ENCODE measurements at places on chromosomes 12 and 14. TPM values are rescaled to one million over a fixed set of nuclear protein-coding genes. Genes with fewer than 3 reads are reported as not detected.
A peak's percentile ranks its signal among the peaks of the same experiment; 100 is the strongest.

GRCh38 chr12:87529413-87529812 is 499.8 kb downstream of the C12orf50 start:
- no peak for DNase-seq

DNA sequence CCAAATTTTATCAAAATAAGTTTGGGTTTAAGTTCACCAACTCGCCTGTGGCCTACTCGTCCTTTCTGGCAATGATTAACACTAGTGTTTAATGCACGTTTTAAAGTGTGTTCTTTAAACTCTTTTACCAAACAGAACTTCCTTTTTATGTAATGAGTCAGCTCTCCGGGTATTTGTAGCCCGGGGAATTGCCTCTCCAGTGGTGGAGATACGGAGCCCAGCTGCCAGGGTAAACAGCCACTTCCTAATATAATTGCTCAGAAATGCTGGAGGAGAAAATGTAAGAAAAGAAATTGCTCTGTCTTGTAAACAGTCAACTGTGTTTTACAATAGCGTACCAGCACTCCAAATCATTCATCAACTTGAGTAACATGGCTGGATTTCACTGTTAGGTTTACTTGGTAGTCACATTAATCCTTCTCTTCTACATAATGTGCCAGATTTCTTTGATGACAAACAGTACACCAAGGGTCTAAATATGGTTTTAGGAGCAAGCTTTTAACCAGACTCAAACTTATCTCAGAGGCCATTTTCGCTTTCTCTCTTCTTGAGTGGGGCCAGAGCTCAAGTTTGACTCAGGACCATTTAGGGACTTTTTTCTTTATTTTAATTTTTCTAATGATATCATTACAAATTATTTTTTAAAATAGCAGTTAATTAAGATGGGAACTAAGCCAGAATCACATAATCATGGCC is 101.2 kb upstream of the SLC38A2 start:
- DNase-seq = peak; percentile 83

DNA sequence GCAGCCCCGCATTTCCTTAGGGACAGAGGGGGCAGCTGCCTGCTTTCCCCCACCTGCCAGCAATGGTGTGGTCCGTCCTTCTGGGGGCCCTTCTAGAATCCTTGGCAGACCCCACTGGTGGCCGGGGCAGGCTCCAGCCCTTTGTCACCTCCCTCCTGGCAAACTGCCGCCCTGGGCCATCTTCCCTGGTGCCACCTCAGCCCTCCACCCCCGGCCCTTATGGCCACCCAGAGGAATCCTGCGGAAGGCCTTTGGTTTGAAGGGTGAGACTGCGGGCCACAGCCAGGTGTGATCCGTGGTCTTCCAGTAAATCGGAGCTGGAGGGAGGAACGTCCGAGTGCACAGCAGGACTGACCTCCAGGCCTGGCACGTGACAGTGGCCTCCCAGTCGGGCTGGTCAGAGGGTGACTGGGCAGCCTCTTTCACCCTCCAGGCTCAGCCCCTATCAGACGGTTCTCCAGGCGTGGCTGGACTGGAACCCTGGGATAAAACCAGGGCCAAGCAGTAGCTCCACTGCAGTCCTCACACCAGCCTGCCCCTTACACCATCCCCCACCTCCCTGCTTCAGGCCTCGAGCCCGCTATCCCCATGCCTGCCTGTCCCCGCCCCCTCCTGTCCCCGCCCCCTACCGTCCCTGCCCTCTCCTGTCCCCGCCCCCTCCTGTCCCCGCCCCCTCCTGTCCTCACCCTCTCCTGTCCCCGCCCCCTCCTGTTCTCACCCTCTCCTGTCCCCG is 12.4 kb downstream of the FBRSL1 start:
- DNase-seq = no peak

GRCh38 chr12:31973818-31974217 is 14.6 kb downstream of the RESF1 start:
- DNase-seq = no peak

DNA sequence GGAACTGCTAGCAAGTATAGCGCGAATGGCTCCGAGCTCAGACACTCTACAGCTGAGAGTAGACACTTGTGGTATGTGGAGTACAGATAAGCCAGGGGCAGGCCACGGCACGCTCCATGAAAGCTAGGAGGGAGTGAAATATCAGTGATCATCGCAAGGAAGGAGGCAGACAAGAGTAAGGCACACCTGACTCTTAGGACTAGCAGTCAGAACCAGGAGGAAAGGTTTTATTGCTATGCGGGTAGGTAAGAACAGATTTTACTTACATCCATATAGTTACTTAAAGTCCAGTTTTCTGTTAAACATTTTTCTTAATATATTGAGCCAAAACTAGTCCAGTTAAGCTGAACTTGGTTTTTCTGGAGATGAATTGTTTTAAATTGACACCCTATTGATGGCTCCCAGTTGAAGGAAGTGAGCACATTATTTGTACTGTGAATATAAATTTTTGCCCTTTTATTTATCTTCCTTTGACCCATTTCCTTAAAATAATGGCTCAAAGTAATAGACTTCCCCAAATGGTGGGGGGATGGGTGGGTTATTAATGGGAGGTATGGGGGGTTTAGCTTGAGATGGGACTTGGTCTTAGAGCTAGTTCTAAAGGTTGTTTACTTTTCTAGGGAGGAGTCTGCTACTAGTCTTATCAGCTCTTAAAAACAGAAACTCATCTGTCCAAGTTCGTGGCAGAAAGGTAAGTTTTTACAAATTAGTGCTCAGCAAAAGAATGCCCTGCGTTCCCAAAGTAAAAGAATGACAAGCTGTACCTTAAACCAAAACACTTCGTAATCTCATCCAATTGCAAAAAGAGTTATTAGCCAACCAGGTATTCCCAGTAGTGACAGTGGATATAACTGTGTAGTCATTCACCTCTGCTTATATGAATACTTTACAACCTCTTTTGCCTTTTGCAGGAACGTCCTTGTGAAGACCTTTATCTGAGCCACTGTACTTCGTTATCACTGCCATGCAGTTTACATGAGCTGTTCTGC is 5.8 kb downstream of the HNRNPA1 start:
- no peak for DNase-seq

GRCh38 chr14:89469210-89470198 is 52.5 kb upstream of the FOXN3 start:
- DNase-seq = no peak

CAPS2 gene
- total RNA-seq = 5.9 TPM

DNA sequence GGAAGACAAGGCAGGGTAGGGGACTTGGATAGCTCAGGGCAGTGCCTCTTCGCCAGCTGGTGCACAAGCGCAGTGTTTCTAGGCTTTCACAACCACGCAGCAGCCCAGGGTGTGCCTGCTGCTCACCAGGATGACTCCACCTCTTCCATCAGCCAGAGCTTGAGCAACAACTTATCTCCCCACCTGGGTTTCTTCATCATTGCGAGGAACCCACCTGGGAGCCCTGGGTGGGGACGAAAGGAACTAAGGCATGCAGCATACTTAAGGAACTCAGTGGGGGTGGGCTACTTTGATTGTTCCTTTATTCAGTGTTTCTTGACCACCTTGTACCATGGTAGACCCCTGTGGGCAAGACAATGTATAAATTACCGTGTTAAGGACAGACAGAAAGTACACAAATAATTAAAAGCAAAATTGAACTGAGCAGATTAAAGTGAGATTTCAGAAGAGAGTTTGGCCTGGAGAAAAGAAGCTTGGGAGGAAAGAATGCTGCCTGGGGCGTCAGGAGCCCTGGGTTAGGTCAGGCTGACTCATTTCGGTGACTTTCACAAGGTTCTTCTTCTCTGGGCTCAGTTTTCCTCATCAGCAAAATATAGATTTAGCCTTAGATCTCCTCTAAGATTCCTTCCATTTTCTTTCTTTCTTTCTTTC is 22.9 kb downstream of the KRT18 start:
- DNase-seq = peak; percentile 70

DNA sequence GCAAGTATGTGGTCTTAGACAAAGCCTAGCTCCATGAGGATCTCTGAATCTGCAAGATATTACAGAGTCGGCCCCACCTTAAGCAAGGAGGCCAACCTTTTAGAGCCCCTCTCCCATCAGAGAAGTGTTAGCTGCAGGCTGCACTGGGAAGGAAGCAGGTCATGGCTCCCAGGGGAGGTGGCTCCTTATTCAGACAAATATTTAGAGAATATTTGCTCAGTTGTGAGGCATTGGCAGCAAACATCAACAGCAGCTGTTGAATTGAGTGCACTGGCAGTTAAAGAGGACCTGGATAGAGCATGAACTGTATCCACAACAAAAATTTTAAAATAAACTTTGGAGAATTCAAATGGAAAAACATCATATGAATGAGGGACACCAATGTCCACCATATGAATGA is 44.7 kb downstream of the FSCB start:
- no peak for DNase-seq

DNA sequence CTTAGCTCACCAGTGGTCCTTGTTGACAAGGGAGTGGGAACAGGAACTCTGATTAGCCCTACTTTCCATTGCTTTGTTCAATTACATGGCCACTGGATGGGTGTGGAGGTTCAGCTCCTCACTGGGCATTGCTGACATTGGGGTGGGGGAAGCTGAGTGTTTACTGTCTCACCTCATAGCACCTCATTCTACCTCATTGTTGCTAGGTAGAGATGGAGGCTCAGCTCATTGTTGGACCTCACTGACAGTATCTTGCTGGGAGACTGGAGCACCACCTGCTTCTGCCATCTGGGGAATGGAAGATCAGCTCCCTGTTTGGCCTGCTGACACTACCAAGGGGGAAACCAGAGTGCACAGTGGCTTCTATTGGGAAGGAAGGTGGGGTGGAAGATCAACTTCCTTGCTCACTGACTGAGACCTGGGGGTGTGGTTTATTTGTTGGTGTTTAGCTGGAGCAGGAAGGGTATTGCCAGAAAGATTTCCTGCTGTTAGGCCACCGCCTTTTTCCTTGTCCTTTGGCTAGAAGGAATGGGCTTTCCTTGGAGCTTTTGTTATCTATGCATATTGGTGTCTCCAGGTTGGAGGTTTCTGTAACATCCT is 1.3 kb upstream of the OR4E2 start:
- DNase-seq = peak; percentile 44

NTS gene
- total RNA-seq = 0.31 TPM

PTGR2 gene
- 14.7 TPM for total RNA-seq

DNA sequence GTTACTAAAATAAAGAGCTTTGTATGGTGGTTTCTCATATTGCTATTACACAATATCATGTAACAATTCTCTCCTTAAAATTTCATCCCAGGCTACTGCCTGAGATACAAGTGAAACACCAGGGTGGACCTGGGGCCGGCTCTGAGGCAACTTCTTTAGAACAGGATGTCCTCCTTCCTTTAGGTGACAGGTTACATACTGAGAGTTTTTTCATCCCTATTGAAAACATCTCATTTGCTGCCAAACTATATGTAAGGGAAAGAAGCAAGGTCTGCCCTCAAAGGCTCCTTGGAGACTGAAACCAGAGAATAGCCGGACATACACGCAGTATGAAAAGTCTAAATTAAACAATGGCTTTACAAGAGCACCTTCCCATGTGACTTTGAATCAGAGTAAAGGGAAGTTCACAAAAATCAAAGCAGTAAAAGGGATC is 139.9 kb downstream of the DUSP6 start:
- DNase-seq = peak; percentile 31

DNA sequence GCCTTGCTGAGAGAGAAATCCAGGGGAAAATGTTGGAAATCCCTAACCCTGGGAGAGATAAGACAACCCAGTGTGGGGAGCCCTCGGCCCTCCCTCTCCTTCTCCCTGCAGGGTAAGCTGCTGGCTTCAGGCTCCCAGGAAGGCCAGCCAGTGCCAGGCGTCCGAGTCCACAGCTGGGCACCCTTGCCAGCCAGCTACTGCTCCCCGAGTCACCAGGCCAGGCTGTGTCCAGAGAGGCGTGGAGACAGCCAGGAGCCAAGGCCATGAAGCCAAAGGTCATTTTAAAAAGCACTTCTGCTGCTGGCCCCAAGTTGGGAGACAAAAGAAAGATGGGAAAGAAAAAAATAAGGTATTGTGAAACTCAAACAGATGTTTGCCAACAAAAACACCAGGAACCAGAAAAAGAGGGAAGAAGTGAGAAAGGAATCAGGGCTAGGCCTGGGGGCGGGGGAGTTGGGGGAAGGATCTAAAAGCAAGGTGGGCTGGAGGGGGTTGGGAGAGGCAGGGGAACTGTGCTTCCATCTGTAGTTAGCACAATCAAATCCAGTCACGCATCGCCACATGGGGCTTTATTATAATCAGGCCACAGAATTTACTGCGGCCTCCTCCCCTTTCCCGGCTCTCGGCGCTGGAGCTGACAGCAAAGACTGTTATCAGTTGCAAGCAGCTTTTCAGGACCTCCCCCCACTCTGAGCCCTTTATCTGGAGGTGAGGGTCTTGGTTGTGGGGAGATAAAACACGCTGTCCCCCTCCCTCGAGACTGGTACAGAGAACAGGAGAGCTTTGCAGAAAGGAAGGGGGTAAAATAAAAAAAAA is 33.5 kb downstream of the RBM19 start:
- no peak for DNase-seq

GRCh38 chr12:28144532-28144931 is 45.7 kb upstream of the CCDC91 start:
- no peak for DNase-seq

KRT72 gene
- not detected for total RNA-seq

ST8SIA1 gene
- 1.0 TPM for total RNA-seq

DNA sequence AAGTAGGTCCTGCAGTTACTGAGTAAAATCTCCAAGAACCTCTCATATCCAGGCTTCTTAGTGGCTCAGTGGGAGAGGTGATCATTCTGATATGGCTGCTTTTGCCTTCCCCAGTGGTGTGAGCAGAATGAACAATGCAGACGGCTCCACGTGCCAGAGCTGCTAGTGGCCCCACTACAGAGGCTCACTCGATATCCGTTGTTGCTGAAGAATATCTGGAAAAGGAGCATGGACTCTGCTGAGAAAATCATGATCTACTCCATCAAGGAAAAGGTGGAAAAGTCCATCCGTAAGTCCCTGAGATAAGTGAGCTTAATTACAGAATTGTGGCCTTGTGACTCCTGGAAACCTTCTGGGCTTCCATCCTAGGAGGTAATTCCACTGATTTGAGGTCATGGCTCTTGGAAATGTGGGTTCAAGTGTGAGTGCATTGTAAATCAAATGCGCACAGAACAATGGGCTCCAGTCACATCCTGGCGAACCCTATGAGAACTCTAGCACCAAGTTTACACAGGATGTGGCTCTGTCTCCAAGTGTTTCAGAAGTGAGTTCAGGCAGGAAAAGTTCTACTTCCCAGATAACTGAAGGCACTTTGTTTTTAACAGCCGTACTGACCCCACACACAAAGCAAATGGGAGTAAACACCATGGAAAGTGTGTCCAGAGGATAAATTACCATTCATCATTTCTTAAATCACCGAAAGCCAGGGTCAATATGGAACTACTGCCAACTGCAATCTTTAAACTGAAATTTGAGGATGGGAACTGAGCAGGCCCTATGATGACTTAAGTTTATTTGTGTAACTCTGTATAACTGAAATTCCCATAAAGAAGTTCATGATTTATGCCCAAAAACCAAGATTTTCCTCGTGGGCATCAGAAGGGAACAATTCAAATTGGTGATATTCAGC is 51.4 kb downstream of the PLEKHG7 start:
- no peak for DNase-seq

DNA sequence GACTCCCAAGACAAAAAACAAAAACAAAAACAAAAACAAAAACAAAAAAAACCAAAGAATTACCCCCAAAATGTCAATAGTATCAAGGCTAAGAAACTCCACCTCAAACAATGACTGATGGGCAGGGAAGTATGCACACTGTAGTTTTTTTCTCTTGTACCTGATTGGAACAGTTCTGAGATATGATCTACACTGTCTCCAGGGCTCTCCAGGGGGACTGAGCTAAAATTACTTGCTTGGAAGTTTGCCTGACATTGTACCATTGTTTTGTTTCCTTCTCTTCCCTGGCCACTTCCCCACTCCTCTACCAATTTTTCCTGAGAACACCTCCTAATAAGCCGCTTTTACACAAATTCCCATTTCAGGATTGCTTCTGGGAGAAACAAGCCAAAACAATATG is 22.3 kb upstream of the CATSPERB start:
- DNase-seq = no peak

GRCh38 chr12:75120311-75120711 is 89.3 kb downstream of the KCNC2 start:
- no peak for DNase-seq
